NCI-H1436 treated with DMSO at 0.1 percent for 48 hours (cell line): ENCODE measurements at places on chromosomes 7 and 10.

GRCh38 chr10:15719899-15720634 is at the start of gene ITGA8:
TSS of gene ITGA8 (minus strand) at chr10:15719922. CDS start at chr10:15719771, 151 bp downstream.
- no peak for DNase-seq

DNA sequence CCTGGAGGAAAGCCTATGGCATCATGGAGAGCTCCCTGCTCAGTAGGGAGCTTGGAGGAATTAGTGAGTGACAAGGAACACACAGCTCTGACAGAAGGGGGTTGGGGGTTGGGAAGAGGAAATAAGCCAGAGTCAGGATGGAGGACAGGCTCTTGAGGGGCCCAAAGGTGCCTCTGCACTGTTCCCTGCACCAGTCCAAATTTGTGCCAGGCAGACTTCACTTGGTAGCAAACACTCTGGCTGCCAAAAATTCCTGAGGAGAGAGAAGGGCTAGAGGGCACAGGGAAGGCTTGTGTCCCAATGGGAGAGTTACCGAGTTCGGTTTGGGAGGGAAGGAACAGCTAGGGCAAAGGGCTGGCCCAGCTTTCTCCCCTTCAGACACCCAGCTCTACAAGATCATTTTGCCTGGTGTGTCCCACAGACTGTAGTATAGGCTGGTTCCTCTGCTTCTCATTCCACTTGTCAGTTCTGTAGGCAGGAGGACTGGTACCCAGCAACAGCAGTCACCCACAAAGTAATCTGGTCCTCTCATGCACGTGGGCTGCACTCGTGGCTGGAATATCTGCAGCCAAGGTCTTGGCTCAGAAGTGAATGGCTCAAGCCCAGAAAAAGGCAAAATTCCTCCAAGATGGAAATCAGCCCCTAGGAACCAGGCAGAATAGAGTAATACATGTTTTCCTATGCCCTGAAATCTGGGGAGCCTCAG is 8.0 kb upstream of the KCNIP2 start:
- no peak for DNase-seq

DNA sequence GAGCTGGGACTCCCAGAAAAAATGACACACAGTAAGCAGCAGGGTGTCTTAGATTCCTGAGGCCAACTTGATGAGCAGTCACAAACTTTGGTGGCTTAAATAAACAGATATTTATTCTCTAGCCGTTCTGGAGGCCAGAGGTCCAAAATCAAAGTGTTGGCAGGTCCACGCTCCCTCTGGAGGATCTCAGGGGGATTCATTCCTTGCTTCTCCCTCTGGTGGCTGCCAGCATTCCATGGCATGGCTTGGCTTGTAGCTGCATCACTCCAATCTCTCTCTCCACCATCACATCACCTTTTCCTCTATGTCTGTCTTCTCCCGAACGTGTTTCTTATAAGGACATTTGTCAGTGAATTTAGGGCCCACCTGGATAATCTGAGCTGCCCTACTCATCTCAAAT is 98.4 kb downstream of the OSBPL3 start:
- no peak for DNase-seq

DNA sequence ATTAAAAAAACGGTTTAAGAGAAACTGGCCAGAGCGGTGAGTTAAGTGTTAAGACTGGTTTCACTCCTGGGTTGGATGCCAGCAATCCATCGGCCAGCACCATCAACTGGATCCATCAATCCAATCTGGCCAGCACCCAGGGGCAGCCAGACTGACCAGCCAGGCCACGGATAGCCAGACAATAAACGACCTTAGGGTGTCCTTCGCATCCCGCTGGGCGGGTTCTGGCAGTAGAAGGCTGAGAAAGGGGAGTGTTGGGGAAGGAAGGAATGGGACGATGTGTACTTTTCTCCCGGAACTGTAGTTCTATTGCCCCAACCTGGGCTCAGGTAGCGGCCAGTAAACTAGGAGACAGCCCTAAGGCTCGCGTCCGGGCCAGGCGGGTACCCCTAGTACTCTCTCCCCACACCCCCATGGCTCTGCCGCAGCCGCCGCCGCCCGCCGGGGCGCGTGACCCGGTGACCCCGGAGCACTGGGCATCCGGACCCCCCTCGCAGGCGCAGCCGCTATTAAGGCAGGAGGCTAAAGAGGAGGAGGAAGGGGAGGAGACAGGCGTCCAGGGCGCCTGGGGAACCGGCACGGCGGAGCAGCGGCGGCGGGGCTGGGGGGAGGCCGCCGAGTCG is at the start of gene CASD1:
TSS of gene CASD1 (plus strand) at position 546 of the 623 bp plus-strand sequence. CDS start 276 bp downstream, outside the sequence.
- peak; percentile 29 for DNase-seq

DNA sequence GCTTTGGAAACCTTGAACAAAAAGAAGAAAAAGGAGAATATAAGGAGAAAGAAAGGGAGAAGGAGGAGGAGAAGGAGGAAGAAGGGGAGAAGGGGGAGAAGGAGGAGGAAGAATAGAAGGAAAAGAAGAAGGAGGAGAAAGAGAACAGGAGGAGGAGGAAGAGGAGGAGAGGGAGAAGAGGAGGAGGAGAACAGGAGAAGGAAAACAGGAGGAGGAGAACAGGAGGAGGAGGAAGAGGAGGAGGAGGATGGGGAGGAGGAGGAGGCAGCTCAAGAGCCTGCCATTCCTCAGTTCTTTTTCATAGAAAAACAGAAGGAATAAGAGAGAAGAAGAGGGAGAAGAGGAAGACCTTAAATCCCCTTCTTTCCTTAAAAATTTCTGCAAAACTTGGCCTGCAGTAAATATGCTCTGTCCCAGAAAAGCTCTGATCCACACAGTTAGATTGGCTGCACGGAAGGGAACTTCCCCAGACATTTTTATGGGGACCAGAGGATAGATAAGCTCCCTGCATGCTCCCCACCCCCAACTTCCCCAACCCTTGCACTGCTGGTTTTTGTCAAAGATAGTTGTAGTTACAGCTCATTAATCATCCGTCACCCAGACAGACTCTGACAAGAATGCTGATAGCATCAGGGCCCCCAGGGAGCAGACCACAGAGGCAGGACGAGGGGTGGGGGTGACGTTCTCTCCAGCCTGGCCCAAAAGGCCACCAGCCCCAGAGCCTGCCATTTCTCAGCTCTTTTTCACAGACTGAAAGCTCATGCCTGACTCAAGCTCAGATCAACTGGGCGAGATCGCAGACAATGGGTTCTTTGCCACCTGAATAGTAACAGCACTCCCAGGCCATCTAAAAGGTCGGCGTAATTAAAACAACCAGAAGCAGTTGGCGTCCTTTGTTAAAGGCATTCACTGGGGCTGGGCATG is 34.5 kb upstream of the LYZL1 start:
- DNase-seq: no peak

GRCh38 chr10:129140921-129141885 is 325.8 kb upstream of the MGMT start:
- no peak for DNase-seq

DNA sequence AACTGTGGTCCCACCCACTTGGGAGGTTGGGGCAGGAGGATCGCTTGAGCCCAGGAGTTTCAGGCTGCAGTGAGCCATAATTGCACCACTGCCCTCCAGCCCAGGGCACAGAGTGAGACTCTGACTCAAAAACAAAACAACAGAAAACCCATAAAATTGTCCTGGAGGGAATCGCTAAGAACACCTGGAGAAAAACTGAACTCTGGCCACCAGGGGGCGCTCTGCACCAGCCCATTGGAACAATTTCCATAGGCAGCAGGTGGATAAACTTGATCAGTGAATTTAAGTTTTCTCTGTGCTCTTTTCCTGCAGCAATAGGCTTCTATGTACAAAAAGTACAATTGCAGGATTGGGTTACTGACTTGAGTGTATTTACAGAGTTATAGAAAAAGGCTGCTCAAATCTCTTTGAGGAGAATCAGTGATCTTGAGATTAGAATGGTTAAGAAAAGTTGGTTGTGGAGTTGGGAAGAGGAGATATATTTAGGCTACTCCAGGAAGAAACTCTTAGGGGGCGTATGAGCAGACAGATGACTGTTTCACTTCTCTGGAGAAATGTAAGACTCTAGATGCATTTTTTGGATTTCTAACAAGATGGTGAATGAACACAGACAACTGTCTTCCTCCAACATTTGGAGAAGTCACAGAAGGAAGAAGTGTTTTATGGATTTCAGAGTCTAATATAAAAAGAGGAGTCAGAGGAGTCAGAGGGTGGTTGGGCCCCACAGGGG is 274.9 kb upstream of the GALNT17 start:
- no peak for DNase-seq

DNA sequence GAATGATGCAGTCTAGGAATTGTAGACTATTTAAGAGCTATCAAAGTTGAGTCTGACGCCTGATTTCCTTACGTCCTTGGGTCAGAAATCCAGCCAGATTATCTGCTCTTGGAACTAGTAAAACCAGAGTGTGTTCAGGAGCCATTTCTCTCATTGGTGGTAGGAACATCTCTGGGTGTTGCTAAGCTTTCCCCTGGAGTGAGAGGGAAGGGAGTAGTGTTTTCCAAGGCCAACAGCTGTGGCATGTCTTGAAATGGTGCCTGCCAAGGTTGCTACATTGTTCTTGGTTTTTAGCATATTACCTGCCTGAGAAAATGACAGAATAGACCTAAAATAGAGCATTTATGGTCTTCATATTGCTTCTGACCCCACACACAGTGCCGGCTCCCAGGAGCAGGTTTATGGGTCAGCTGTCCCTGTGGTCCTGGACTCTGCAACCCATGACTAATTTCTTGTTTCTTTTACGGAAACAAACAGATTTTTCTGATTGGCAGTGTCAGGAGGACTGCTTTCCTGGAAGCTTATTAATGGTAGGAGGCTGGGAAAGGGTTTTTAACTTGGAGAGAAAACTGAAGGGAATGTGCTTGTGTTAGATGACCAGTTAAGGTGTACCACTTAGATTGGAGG is 17.5 kb downstream of the GBF1 start:
- DNase-seq: no peak

DNA sequence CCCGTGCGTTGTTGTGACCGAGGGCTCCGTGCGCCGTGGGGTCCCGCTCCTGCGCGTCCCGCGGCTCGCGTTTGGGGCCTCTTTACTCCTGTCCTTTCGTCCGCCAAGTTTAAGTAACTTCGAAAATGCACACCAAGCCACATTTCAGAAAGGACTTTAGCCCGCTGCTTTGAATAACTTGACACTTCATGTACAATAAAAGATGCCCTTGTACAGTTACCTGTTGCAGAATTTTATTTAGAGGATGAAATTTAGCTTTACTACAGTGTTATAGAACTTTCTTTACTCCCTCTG is 459 bp downstream of the SUGCT start:
- DNase-seq: no peak

DNA sequence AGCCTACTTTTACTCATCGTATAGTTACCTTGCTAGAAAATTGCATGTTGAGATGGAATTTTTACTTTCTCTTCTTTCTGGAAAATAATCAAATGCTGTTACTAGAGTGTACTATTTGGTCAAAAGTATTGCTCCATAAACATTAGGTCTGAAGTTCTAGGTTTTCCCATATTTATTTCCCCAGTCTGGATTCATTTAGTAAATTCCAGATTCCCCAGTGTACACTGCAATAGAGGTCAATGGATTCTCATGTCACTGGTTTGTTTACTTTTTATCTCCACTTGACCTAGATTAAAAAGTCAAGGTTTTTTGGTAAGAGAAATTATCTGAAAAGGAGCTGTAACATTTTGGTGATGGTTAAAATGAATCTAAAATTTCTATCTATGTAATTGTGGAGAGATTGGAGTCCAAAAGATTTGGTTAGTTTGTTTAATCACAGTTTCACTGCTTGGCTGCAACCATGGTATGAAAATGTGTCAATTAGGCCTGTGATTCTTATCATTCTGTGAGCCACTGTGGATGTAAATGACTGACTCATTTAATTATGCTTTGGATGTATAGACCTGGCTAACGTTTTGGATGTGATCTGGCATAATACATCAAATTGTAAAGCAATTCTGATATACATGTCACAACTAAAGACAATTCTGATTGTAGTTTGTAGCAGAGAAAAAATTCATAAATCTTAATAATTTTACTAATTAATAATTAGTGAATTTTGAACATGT is 32.7 kb upstream of the STEAP4 start:
- DNase-seq: no peak

DNA sequence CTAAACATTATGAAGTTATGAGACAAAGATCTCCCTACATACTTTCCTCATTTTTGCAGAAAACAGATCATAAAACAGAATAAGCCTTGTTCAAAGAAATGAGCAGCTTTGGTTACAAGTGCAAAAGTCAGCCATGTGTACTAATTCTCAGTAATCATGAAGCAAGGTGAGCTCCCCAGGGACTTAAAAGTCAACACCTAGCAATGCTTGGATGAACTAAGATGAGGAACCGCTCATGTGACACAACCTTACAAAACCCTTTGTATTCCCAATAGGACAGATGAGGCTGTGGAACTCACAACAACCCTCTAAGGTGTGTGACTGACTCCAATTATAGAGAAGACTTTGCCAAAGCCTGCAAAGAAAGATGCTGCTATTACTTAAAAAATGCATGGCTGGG is 154.5 kb downstream of the SLC25A13 start:
- DNase-seq: peak; percentile 21

DNA sequence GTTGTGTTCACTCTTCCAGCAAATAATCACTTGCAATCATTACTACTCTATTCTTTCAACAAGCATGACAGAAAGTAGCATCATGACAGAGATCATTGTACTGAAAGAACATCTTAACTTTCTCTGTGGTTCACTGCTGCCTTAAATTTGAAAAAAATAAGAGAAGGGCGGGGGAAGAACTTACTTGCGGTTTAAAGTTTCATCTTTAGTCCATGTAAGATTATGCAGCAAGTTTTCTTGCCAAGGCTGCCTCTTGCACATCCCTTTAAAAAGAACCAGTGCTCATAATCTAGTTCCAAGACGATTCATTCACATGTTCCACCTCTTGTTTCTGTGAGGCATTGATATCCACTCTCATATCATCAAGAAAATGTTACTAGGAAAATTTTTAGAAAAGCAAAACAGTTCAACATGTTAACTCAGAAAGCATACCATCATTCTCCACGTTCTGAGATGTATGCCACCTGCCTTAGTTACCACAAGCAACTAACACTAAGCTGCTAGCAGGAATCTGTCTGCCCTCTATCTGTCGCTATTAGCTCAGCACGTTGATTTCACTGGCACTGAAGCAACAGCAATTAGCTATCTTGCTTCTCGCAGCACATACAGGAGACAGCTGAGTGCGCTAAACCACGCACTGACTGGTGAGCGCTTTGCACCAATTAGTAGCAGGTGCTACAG is at the start of gene PCDH15:
TSS of gene PCDH15 (minus strand) at position 491 of the 681 bp plus-strand sequence. CDS start 136,969 bp downstream, outside the sequence.
- DNase-seq: peak; percentile 0

DNA sequence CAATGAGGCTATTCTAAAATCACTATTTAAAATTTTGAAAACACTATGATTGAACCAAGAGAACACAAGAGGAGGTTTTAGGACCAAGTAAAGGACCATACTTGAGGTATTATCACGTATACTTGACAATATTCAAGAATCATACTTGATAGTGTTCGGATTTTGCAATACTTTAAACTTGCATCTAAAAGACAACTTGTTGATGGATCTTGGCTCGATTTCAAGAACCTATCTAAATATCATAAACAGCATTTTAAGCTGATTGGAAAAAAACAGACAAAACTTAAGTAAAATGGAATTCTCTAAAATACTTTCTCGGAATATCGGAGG is 1.3 kb downstream of the NAMPT start:
- DNase-seq: no peak

DNA sequence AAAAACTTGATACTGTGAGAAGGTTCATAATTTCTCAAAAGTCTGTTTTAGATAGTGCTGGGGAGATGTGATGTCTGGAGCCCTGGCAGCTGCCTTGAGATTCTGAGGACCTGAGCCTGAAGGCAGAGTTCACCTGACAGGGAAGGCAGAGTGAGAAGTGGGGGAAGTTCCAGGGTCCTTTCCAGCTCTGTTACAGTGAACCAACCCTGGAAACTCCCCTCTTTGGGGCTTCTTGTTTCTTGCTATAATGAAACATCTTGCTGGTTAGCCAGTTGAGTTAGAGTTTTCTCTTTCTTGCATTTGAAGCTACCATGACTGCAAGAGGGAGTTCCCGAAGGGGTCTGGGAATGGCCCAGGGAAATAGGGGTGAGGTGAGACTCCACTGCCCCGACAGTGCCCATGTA is 158.9 kb upstream of the TNRC18 start:
- no peak for DNase-seq

- no peak for DNase-seq
These were observed 11.4 kb downstream of the ZSWIM8 start for GRCh38 chr10:73796766-73797165.
